Fibroblast of skin of right biceps (primary cell): ENCODE measurements at places on chromosomes 7 and 10.
A peak's percentile ranks its signal among the peaks of the same experiment; 100 is the strongest.

DNA sequence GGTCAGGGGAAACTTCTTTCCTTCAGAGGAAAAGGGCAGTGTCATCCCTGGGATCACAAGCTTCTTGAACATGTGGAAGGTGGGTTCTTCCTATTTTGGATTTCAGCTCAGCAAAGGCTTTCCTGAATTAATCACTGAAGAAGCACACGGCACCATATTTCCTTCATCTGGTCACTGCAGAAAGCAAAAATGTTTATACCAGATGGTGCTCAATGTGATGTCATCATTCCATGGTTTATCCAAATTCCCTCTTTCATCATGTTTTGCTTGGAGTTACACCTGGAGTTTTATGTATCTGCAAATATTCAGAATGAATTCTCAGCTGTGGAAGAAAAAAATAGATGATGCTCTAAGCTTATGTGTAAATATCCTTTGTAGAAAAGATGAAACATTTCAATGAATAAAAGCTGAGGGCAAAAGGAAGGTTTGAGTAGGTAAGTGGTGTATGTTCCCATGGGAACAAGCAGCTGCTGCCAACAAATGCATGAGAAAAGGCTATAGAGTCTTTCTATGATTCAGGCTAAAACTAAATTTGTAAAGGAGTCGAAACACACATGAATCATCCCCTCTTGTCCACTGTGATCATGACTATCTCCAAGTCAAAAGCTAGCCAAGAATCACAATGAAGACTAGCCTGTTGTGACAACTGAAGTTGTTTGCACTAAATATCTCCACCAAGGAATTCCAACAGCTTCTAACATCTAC, 26.9 kb upstream of the BPGM start:
- peak; percentile 92 for DNase-seq

DNA sequence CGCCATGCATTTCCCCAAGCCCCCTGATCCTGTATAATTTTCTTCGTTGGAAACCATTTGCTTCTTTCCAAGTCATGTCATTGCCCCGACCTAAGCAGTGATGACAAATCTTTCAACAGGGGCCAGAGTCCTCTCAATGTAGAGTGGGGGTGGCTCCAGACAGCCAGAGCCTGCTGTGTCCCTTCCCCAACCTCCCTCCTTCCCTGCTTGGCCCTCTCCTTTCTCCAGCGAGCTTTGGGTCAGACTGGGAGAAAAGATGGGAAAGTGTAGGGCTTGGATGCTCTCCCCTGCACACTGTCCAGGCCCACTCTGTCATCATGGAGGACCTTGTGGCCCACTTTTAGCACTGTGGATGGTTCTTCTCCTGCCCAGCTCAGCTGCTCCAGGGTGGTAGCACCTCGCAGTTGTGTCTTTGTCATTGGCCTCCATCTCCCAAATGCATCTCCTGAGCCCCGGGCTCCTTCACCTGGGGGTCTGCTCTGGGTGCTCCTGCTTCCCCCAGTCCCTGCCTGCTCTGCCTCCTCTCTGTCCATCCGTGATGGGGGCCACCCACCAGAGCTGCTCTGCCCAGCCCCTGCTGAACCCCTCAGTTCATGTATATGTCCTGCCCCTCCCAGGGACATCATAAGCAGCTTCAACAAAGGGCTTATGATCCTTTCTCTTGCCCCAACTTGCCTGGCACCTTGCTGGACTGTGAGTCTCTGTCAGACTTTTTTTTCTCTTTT, 37.5 kb downstream of the BTBD16 start:
- no peak for DNase-seq

- peak; percentile 77 for DNase-seq
These were observed 552.5 kb upstream of the MBL2 start for GRCh38 chr10:53325066-53325465.

- peak; percentile 77 for DNase-seq
These were observed 34.7 kb upstream of the KMT2E start for GRCh38 chr7:104979167-104979841.

DNA sequence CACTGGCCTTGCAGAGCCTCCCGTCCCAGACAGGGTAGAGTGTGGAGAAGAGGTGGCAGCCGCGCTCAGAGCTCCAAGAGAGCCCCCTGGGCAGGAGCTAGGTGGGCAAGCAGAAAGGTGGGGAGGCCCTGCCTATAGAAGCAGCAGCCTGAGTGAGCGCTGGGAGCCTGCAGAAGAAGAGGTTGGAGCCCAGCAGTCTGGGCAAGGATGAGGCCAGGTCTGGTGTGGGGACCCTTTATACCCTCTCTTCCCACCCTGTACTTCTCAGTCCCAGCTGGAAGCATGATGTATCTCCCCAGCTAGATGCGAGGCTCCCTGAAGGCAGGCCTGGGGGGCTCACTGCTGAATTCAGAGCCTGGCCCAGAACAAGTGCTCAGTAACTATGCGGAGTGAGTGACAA, 44.5 kb upstream of the ZMIZ1 start:
- no peak for DNase-seq

- no peak for DNase-seq
These were observed 147.1 kb downstream of the LRRC4 start for GRCh38 chr7:127884066-127884559.

- no peak for DNase-seq
These were observed 125.0 kb downstream of the TEX36 start for GRCh38 chr10:125557801-125558505.

GRCh38 chr7:314853-315252, 24.9 kb downstream of the FOXL3 start:
- no peak for DNase-seq

- no peak for DNase-seq
These were observed 73.3 kb upstream of the MYL10 start for GRCh38 chr7:101702362-101702850.

DNA sequence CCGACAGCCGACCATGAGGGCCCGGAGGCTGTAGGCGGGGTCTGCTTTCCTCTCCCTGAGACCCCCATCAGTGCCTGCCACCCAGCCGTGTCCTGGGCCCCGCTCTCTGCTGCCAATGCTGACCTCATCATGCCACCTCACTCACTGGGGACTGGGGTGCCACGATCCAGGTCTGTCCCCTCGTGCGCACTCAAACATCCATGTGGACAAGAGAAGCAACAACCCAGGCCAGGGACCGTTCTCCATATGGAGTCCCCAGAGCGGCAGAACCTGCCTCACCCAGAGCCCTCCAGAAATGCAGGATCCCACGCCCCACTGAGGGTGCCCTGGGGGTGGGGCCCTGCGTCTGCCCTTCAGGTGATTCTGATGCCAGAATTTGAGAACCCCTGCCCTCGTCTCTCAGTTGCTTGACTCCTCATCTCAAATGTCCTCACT, 210.0 kb upstream of the PPP2R2D start:
- no peak for DNase-seq

GRCh38 chr10:31771331-31771831, 157.2 kb downstream of the ARHGAP12 start:
- DNase-seq = peak; percentile 56

GRCh38 chr7:158067219-158067930, 520.2 kb downstream of the PTPRN2 start:
- no peak for DNase-seq

DNA sequence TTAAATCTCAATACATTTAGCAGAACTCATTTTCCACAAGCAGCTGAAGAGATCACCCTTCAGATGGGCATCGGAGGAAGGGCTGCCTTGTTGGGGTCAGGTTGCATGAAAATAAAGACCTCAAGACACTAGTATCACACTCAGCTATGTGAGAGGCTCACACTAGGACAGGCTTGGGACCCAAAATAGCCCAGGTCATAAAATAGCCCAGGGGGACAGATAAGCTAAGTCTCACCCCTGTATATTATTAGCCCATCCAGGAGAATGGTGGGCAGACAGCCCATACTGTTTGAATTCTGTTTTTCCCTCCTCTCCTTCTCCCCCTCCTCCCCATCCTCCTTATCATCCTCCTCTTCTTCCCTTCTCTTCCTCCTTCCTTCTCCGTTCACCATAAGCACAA, 415.1 kb upstream of the C7orf33 start:
- no peak for DNase-seq

DNA sequence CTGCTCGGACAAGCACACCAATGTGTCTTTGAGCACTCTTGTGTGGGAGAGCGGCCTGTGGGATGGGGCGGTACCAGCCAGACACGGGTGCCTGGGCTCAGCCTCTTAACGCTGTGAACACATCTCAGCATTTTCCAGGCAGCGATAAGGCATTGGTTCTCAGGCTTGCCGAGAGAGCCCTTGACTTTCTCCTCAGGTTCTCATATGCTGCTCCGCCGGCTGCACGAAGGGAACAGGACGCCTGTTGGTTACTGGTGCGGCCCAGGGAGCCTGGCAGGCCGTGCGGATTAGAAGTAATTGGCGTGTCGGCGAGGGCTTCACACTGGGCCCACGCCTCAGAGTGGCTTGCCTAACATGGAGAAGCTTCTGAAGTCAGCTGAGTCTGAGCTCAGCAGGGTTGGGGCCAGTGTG, 456.7 kb upstream of the FOXK1 start:
- no peak for DNase-seq

GRCh38 chr7:17123020-17123419, 175.4 kb upstream of the AHR start:
- DNase-seq = peak; percentile 87

DNA sequence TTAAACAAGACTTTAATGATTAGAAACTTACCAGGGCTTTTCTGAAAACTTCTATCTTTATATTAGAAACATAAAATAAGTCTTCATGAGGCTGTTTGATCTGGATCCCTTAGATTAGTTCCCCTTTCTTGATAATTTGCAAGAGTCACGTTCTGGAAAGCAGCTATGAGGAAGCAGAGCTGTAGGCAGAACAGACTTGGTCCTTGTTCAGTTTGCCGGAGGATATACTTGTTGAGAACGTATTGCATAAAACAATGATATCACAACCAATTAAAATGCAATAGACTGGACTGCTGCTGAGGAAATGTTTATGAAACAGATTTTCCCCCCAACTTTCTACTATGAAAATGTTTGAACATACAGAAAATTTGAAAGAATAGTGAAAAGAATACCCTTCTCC, 2.8 kb downstream of the SAMD9L start:
- DNase-seq = no peak

DNA sequence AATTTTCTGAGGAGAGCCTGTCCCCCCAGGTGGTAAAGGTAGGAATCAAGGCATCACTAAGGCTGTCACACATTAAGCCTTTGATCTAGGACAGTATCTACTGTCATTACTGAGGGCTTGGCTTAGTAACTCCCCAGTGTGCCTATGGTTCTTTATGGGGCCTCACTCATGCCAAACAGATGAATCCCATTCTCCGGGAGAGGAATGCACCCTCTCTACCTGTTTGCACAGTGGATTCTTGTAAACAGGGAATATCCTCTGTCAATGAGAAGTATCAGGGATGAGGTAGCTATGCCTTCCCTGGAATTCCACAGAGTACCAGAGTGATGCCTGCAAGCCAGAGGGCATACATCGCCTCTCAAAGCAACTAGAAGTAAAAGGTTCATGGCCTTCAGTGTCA, 3.9 kb upstream of the CPN1 start:
- DNase-seq = no peak

- DNase-seq = peak; percentile 38
These were observed 704 bp downstream of the ZNRF2 start for GRCh38 chr7:30285067-30285535.

DNA sequence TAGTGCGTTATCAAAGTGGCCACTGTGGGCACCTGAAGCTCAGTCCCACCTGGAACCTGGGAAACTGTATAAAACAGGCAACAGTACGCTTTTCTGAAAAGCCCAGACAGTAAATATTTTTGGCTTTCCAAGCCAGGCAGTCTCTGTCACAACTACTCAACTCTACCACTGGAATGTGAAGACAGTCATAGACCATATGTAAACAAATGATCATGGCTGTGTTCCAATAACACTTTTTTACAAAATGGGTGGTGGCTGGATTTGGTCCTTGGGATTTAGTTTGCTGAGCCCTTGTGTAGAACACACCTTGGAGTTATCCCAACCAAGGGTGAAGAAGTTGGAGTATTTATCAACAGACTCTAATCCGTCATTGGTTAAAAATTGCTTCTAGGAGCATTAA, 259.9 kb downstream of the SKIDA1 start:
- peak; percentile 62 for DNase-seq

DNA sequence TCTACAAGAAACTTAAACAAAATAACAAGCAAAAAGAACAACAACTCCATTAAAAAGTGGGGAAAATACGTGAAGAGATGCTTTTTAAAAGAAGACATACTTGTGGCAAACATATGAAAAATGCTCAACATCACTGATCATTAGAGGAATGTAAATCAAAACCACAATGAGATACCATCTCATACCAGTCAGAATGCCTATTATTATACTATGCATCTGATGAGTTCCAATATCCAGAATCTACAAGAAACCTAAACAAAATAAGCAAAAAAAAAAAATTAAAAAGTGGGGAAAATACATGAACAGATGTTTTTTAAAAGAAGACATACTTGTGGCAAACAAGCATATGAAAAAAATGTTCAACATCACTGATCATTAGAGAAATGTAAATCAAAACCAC, 29.6 kb upstream of the AKR1C3 start:
- DNase-seq = peak; percentile 30

DNA sequence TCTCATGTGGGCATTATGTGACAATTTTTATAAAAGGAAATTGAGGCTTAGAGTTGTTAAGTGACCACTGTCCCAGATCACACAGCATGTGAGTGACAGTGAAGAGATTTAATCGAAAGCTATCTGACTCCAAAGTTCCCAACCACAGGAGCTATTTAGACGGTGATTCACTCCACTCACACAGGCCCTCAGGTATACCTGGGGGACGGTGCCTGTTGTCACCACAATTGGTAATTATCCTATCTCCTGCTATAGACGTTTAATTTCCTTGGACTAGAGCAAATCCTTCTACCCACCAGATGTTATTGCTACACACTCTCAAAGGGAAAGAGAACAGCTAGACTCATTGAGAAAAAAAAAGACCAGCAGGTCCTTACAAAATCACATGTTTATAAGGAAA, 145.5 kb downstream of the KLF6 start:
- no peak for DNase-seq

DNA sequence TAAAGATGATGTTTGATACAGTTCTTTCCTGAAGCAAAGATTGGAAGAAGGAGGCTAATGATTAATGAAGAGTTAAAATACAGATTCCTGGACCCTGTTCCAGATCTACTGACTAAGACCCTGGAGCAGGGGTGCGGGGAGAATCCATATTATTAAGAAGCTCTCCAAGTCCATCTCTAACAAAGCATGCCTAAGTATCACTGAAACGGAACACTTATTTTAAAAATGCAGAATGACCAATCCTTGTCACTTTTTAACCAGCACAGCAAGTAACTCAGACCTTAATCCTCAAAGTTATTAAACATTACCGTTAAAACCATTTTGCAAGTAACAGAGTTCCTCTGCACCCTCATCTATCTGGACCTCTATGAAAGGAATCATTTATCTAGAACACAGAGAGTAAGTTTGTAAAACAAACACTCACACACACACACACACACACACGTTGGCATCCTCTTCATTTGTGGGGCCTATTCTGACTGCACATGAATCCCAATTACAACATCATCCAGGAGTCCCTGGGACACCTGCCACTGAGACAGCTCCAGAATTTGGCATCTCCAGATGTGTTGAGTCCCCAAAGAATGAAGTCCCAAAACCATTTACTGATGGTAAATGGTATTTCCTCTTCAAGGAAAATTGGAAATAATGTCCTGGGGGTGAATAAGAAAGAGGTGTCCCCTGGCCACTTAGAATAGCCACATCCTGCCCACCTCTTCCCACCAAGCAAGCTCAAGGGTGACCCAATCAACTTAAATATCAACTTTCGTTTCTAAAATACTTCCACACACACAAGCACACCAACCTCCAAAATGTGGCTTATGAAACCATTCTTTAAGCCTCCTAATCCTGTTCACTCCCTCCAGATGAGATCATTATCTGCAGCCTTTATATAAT, 117.5 kb downstream of the PARD3 start:
- DNase-seq = no peak
